ENCODE measurements at places on chromosomes 2 and 18. TPM values are rescaled to one million over a fixed set of nuclear protein-coding genes. Genes with fewer than 3 reads are reported as not detected.

RHOB gene
- total RNA-seq: 44.0 TPM

AGAP1 gene
- 1.6 TPM for total RNA-seq

SRD5A2 gene
- not detected for total RNA-seq

ZNF519 gene
- 15.8 TPM for total RNA-seq
